Endothelial cell (in vitro differentiated cells): ENCODE measurements at places on chromosomes 5 and 9.
A peak's percentile ranks its signal among the peaks of the same experiment; 100 is the strongest.

- DNase-seq = peak; percentile 55
Measured at GRCh38 chr5:1385395-1386273, 40.7 kb upstream of the CLPTM1L start.

DNA sequence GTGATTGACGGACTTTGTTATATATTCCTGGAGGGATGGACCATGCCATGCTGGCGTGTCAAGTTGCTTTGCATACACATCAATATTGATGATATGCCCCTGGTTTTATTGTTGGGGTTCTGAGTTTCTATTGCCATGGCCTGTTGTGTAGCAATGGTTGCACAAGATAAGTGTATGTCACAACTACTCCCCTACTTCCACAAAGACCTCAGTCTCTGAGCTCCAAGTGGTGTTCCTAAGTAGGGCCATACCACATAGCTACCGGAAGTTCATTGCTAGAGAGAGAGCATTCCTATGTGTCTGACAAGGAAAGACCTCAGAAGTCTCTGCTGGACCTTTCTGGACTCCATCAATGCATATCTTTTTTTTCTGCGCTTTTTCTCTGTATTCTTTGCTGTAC is 19.8 kb downstream of the TXNDC8 start:
- DNase-seq = no peak

DNA sequence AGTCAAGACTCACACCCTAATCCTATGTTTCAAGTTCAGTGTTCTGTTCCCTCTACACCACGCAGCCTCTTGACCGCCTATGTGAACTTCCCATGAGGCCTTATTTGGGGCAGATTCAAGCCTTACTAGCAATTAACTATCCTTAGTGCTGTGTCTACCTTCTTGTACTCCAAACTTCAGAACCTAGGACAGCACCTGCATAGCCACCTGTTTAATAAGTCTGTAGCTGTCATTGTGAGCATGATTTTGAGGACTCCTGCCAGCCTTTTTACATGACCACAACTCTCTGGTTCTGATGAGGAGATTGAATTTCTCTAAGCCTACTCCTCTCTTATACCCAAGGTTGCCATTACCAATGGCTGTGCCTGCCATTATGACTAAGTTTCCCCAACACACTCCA is 50.8 kb upstream of the PCSK1 start:
- DNase-seq = peak; percentile 22

- DNase-seq = no peak
Measured at GRCh38 chr9:29439961-29440360, 1866.7 kb upstream of the C9orf72 start.

DNA sequence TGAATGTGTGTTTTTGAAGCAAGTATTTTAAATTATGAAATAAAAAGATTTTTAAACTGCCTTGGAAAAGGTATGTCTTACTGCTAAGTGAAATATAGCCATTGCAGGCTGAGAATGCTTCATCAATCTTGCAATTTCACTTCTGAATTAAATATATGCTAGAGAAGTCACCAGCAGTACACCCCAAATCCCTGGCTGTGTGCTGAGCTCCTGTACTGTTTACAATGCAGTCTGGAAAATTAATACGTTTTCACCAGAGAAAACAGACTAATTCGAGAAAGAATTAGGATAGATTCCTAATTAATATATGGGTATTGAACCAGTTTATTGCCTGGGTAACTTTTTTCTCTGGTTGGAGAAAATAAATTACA is 3.2 kb downstream of the PRDM6 start:
- DNase-seq = no peak

- no peak for DNase-seq
Measured at GRCh38 chr5:88756953-88757352, 126.0 kb downstream of the MEF2C start.

DNA sequence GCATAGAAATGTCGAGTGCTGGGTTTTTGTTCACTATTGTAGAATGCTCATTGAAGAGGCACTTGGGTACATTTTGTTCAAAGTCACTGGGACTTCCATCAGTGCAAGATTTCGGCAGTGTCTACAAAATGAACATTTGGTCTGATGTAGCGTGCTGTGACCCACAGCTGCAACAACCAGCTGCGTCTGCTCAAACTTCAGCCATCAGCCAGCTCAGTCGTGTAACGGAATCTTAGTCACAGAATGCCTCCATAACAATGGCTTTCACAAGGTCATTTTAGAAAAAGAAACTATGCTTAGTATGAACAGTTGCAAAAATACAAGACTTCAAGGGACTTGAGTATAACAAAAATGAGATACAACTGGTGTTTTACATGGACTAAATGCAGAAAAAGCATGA is 828.1 kb upstream of the GRAMD2B start:
- no peak for DNase-seq

GRCh38 chr5:107557051-107557658 is 113.6 kb downstream of the EFNA5 start:
- DNase-seq = no peak

- DNase-seq = no peak
Measured at GRCh38 chr9:86352440-86353077, 1.7 kb downstream of the TUT7 start.

GRCh38 chr5:94849324-94849723 is 230.9 kb downstream of the SLF1 start:
- DNase-seq = no peak

- no peak for DNase-seq
Measured at GRCh38 chr9:89083626-89084025, 92.4 kb downstream of the S1PR3 start.

DNA sequence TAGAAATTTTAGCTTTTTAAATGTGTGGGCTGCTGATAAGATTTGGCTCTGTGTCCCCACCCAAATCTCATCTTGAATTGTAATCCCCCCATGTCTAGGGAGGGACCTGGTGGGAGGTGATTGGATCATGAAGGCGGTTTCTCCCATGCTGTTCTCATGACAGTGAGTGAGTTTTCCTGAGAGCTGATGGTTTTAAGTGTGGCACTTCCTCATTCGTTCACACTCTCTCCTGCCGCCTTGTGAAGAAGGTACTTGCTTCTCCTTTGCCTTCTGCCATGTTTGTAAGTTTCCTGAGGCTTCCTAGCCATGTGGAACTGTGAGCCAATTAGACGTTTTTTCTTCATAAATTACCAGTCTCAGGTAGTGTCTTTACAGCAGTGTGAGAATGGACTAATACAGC is 127.8 kb upstream of the MVB12B start:
- no peak for DNase-seq
